ENCODE measurements at places on chromosomes 6 and 20.

- DNase-seq, result no peak
Measured at GRCh38 chr6:161396539-161396938, 122.7 kb upstream of the AGPAT4 start.

DNA sequence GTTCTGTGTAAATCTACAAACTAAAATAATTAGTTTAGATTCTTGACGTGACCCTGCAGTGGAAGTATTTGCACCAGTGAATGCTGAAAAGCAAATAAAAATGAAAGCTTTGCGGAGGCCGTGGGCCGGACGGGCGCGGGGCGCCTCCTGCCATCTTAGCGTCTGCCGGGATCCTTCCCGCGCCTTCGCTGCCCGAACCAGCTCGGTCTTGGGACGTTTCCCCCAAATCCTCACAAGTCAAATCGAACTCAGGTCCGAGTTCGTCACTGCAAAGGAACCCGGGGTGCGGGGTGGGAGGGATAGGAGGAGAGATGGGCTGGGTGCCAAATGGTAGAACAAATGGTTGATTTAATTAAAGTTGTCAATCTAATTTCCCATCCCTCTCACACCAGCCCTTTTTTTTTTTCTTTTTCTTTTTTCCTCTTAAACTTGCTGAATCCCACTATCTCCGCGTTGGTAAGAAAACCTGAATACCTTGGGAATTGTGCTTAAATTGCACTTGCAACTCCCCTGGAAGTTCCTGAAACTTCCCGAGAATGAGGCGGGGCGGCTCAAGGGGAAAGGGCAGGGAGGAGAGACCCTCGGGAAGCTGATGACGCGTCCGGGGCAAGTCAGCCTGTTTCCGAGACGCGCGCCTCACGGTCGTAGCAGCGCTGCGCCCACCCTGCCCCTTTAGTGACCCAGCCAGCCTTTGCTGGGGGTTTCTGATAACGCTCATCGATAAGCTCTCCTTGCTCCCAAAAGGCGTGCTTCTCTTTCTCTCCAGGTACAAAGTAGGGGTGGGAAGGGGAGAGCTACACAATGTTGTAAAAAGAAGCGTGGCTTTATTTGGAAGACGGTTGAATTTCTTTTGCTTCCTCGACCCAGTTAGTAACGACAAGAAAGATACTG, 1.8 kb downstream of the GJA1 start:
- DNase-seq, result peak; percentile 47

DNA sequence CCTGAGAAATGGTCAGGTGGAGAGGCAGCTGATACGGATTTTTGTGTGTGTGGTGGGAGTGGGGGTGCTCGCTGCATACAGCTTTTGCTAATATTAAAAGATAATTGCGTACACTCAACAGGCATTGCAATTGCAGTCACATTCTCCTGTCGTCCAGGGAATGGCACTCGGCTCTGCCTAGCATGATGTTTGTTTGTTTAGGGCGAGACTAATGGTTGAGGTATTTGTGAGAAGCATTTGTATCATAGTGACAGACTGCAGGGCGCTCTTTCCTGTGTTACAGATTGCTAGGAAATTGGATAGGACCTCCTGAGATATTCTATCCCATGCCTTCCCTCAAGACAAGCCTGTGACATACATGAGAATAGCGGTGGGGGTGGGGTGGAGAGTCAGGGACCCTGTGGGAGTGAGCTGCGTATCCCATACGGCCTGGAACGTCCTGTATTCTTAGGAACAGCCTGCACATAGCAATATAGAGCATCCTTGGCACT, 207.4 kb downstream of the SOX4 start:
- DNase-seq, result peak; percentile 55

DNA sequence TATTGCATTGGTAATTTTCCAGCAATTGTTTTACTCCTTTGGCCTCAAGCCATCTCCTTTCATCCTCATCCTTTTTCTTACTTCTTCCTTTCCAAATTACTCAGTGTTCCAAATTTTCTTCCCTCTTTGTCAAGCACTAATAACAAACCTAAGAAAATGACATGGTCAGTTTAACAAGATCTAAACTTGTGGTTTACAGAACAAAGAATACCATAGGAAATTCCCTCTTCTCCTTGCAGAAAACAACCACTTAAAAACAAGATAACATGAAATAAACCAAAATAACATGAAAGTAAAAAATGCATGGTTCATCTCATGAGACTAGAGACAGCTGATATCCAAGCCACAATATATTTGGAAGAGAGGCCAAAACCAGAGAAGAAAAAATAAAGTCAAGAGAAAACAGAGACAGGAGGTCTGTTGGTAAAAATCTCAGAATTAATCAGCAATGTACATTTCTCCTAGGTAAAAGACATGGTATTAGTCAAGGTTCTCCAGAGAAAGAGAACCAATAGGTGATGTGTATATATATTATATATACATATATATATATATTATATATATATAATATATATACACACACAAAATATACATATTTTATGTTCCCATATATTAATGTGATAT, 51.0 kb upstream of the SENP6 start:
- DNase-seq, result no peak

GRCh38 chr6:48512390-48512789, 401.4 kb upstream of the PTCHD4 start:
- no peak for DNase-seq

DNA sequence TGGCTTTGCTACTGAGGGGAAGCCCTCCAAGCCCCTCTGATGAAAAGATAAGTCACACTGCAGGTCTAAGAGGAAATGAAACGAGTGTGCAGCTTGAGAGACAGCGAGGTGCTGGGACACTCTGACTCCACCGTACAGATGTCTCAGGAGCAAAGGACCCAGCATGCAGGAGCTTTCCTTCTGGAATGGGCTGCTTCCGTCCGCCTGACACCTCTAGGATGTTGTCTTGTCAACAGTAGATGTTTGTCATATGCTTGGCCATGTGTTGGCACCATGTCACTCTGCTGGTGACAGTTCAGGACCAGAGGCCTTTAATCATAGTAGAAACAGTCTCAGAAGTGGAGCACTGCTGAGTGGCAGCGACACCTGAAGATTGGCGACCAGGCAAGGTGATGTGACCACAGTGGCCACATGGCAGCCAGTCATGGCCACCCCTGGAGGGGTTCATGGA, 46.7 kb downstream of the SLC24A3 start:
- no peak for DNase-seq

DNA sequence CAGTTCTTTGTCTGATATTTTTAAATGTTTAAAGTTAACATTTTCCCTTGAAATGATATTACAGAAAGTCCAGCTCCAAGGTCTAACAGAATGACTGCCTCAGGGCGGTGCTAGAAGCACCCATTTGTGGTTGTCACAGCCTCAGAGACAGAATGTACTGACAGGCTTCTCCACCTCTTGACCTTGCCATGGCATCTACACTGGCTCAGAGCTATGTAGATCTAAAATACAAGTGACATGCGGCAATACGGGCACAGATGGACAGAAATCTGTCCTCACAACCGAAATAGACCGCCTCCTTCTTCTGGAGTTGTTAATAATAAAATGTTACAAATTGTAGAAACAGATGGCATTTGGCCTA, 167.2 kb upstream of the THEMIS start:
- DNase-seq, result no peak

GRCh38 chr6:137820425-137820824, 46.6 kb upstream of the TNFAIP3 start:
- peak; percentile 37 for DNase-seq

- DNase-seq, result no peak
Measured at GRCh38 chr6:163771180-163771579, 356.7 kb downstream of the QKI start.

GRCh38 chr6:81612136-81612535, 140.3 kb downstream of the TENT5A start:
- DNase-seq, result no peak

- DNase-seq, result no peak
Measured at GRCh38 chr6:90100059-90100665, 196.5 kb downstream of the BACH2 start.

DNA sequence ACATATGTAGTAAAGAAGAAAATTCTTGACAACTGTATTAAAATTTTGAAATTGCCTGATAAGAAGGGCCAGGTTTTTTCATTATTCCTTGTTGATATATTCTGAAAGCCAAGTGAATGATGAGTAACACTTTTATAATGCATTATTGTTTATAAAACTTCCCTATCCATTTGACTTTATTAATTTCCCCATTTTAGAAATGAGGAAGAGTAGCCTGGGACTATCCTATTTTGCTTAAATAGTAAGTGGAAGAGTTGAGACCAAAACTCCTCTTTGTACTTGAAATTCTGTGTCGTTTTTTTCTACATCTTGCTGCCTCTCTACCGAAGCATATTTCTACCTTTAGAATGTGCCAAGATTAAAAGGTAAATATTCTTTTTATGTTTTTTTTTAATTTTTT, 39.7 kb downstream of the TRMT11 start:
- no peak for DNase-seq

DNA sequence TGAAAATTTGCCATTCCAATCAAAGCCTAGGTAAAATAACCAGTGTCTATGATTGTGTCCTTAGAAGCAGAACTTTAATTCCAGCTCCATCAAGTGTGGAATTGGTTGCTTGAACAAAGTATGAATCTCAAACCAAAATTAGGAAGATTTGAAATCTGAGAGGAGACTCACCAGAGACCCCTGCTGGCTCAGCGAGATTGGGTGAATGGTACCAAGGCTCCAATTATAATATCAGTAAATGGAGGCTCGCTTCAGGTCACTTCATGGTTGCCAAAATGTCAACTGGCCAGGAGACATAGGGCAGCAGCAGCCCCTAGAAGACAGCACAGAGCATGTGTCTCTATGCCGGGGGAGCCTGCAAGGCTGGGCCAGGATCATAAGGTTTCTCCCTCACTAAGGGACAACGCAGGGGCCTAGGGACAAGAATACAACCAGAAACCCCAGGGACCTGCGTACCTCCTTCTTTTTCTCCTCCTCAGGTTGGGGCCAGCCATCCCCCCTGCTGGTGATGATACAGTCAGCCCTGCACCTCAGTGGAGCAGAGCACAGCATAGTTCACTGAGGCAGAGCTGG, 14.0 kb downstream of the RBL1 start:
- DNase-seq, result no peak

DNA sequence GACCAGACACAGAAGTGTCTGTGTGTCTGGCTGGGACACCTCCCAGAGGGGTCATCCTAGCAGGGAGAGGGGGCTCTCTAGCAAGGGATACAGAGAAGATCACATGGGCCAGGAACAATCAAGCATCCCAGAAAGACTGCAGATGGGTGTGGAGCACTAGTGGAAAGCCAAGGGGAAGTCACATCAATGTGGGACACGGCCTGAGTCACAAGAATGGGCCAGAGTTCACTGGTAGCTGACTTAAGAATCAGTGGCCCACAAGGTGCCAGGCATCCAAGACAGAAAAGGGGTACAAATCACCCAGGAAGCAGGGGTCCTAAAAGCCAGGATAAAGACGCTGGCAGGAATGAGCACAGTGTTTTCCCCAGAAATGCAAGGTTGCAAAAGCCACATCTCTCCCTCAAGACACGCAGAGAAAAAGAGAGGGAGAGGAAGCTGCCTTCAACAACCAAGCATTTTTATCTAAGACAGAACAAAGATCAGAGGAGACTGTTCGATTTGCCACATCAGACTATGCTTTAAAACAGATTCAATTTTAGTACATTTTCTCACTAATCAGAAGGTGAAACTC, 113.6 kb upstream of the DST start:
- no peak for DNase-seq

GRCh38 chr20:32702706-32703425, 29.1 kb upstream of the C20orf203 start:
- no peak for DNase-seq

DNA sequence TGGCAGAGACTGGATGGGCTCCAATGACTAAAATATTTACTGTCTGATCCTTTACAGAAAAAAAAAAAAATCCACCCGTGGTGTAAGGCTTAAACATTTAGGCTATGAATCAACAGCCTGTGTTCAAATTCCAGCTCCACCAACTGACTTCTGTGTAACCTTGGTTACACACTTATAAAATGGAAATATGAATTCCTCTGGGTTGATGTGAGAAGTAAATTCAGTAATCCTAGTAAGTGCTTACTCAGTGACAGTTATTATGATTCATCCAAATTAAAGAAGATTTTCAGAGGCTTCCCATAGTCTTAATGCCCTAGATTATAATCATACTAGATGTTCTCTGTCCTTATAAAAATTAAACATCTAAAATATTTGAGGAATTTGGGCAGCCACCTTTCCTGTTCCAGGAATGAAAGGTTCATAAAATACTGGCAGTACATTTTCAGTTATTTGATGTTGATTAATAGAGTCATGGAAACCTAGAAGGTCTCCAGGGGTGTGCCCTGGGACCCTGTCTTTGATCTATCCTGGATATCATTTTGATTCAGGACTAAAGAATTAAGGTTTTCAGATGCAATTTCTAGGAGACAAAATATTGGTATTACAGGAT, 180.3 kb upstream of the ZNF217 start:
- peak; percentile 95 for DNase-seq

DNA sequence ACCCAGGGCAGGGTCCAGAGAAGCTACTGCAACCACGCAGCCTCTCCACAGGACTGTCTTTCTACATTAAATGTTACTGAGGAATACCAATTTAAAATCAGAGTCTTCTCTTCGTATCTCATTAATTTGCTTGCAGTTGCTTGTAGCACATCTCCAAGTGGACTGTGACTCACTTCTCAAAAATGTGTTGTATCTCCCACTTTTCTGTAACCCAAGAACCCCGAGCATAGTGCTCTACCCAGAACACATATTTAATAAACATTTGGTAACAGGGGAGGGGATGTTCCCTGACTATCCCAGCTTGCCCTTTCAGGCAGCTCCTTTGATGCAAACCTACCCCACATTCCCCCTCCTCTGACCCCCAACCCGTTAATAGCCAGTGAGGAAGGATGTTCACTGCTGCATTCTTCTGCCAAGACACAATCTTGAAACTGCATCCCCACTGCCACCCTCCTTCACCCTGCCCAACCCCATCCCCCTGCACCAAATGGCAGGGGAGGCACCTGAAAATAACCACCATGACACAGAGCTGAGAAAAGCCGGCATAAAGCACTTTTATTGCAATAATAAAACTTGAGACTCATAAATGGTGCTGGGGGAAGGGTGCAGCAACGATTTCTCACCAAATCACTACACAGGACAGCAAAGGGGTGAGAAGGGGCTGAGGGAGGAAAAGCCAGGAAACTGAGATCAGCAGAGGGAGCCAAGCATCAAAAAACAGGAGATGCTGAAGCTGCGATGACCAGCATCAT, 24.2 kb downstream of the FKBP1A start:
- peak; percentile 62 for DNase-seq

- no peak for DNase-seq
Measured at GRCh38 chr20:23059846-23060245, 10.4 kb upstream of the THBD start.

GRCh38 chr6:170208182-170208601, 82.7 kb downstream of the DLL1 start:
- DNase-seq, result no peak

- no peak for DNase-seq
Measured at GRCh38 chr6:136763716-136764516, 28.4 kb downstream of the MAP3K5 start.
